Naive B cell (primary cell): ENCODE measurements at places on chromosomes 6 and 20.

DNA sequence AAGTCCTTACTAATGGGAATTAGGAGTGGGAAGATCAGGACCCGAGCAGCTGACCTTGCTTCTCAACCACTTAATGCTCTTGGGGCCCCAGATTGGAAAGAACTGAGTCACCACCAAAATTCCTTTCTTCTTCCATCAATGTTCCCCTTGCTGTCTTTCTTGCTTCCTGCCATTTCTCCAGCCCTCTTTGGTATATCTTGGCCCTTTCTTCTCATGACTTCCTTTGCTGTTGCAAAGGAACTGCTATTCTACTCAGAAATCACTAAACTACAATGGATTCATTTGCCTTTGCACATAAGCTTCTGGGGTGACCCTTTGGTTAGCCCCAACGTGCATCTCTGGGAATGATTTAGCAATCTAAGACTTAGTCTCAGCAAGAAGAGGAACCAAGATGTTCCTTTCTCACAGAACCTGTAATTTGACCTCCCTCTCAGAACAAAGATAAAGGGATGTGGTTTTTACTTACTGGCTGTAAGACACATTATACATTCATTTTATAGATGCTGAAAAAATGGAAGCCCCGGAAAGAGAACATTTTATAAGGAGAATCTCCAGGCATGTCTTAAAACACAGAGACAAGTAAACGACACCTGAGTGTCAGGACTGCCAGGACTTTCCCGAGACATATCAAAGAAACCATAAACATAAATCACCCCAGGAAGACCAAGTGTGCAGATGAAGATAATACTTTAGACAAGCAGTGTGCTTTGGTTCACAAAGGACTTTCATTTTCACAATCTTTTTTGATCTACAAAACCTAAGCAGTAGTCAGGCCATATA lies 99.0 kb upstream of the TNFAIP3 start:
- peak; percentile 17 for DNase-seq

- no peak for DNase-seq
Observed at GRCh38 chr6:85008296-85009009, 244.1 kb upstream of the TBX18 start.

- DNase-seq: no peak
Observed at GRCh38 chr6:159064477-159064876, 19.7 kb upstream of the TAGAP start.

GRCh38 chr20:32556312-32557184 lies 28.6 kb downstream of the NOL4L start:
- DNase-seq: no peak

- no peak for DNase-seq
Observed at GRCh38 chr20:62951896-62952372, 575 bp upstream of the SLC17A9 start.

DNA sequence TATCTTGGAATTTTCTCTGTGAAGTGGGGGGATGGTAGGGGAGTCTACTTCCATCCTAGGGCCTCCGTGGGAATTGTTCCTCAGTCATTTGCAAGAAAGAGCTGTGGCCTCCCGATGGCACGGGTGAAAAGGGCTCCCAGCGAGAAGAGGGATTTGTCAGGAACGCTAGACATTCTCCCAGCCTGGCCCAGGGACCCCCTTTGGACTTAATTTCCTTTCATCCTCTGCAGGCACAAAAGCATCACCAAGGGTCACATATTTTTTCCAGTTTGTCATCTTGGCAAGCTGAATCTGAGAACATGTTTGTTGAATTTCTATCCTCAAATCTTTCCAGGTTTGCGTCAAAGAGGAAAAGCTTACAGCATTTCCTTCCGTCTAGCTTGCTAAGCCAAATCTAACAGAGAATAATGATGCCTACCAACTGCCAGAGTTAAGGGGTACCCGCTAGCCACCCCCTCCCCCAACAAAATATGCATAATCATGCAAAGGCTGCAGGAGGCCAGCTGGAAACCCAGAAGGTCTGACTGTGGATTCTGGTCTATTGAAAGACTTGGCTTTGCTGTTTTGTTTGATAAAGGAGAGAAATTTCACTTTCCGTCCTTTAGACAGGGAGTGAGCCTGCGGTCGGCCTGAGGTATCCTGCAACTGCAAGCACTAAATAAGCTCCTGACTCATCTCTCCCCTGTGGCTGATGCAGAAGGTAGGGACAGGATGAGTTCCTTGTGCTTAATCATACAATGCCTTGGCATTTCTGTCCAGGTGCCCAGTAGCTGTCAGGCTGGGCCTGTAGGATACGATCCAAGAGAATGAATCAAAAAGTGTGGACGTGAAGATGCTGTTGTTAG lies 23.1 kb downstream of the PSMG4 start:
- DNase-seq: no peak

DNA sequence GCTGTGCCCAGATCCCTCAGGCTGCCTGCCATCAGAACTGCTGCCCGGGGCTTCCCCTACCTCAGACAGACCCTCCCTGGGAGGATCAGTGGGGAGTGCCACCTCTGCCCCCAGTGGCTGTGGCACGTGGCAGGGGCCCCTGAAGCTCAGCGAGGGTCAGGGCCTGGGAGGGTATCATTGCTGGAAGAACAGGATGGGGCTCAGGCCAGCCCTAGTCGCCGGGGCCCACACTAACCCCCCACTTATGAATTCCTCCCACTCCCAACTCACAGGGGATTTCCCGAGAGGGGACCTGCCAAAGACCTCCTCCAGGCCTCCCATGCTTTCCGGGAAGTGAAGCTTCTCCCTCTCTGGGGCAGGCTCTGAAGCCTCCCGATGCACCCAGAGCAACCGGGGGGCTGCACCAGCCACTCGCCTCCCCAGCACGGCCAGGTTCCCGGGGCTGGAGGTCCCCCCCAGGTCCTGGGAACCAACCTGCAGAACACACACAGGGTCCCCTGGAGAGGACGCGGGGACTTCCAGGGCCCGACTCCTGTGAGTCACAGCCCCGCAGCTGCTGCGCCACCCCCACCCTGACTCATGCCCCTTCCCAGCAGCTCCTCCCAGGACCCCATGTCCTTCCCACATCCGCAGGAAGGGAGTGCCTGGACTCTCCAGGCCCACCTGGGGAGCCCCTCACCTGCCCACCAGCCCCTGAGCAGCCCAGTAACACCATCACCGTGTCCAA lies 2.5 kb downstream of the TNFRSF6B start:
- DNase-seq: no peak

DNA sequence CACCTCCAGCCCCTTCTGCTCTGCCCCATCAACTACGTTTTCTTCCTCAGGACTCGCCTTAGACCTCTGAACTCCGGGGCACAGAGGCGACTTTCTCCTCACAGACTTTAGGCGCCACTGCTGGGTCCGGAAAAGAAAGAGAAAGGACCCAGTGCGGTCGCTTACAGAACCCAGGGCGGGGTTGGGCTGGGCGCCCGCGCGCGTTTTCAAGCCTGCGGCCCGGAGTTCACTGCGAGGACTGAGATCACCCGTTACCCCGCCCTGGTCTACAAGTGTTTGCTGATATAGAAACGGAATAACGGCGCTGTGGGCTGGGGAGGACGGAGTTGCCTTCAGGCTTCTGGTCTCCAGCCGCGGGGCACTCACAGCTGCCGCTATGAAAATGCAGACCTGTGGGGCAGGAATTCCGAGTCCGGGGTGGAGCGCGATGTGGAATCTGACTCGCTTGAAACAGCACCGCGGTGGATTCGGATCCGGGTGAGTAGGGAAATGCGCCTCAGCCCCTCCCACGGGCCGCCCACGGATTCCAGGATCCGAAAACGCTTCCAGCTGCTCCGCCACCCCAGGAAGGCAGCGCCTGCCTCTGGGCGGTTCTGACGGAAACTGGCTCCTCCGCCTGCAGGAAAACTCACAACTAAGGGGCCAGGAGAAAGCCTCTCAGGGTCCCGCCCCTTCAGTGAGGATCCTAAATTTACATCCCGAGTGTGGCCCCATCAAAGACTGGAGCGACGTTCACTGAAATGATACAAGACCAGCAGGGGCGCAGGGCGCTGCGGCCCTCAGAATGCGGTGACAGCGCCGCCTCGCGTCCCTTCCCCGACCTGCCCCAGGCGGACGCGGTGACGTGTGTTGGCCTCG lies 29.4 kb downstream of the HLA-F start:
- DNase-seq: peak; percentile 81

DNA sequence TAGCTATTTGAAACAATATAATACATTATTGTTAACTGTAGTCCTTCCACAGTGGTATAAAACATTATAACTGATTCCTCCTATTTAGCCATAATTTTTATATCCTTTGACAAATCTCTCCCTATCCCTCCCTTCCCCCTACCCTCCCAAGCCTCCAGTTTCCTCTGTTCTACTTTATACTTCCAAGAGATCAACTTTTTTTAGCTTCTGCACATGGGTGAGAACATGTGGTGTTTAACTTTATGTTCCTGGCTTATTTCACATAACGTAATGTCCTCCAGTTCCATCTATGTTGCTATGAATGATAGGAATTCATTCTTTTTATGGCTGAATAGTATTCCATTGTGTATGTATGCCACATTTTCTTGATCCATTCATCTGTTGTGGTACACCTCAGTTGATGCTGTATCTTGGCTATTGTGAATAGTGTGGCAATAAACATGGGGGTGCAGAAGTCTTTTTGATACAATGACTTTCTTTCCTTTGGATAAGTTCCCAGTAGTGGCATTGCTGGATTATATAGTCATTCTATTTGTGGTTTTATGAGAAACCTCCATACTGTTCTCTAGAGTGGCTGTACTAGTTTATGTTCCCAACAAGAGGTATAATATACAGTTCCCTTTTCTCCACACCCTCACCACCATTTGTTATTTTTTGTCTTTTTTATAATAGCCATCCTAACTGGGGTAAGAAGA lies 205.0 kb downstream of the KCNQ5 start:
- DNase-seq: no peak

- DNase-seq: no peak
Observed at GRCh38 chr6:71312089-71312488, 23.5 kb downstream of the OGFRL1 start.

- DNase-seq: no peak
Observed at GRCh38 chr20:11267131-11267761, 593.4 kb upstream of the JAG1 start.

GRCh38 chr6:28953039-28953584 lies 29.3 kb upstream of the TRIM27 start:
- DNase-seq: no peak

GRCh38 chr20:58577139-58577806 lies 62.1 kb upstream of the APCDD1L start:
- no peak for DNase-seq

GRCh38 chr20:37954626-37955025 lies 51.7 kb downstream of the VSTM2L start:
- DNase-seq: no peak

GRCh38 chr20:63701051-63701328 lies 4.5 kb downstream of the TNFRSF6B start:
- DNase-seq: no peak

DNA sequence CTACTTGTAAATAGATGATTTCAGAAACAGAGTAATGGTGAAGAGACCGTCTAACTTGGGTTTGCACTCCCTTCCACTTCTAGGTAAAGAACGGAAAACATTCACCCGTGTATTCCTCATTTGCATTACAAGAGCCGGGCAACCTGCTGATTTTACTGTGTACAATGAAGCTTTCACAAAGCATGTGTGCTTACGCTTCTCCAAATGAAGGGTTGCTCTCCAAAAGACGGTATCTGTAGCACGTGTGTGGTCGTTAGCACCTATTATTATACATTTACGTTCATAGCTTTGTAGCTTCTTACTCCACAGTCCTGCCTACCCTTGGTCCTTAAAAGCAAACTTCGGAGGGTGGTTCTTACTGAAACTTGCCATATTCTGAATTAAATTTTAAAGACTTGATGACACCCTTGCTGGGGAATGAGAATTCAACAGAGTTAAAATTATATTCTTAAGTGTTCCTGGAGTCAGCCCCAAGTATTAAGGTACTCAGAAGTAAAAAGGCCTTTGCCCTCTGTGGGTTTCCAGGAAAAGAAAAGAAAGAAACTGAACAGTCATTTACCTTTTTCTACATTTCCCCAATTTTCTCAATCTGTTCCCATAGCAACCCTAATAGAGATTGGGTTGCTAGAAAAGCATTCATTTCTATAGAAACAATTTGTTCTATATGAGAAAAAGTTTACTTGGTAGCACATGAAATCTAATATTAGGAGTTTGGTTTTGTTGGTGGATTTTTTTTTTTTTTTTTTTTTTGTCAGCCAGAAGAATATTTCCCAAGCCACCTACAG lies 61.9 kb upstream of the KCNG1 start:
- no peak for DNase-seq

DNA sequence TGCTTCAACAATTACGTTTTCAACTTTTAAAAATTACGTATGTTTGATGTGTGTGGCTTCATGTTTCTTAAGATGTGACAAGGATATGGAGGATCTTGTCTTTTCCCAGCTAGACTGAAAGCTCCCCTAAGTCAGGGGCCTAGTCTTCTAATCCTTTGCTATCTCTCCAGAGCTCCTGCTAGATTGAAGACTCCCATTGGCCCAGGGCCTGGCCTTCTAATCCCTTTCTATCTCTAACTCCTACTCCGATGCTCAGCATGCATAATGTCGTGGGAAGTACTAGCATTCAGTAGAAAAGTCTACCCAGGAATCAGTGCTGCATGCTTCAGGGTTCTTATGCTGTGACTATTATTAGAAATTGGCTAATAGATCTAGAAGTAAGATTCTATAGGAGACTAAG lies 144.8 kb upstream of the SUPT3H start:
- no peak for DNase-seq

- DNase-seq: no peak
Observed at GRCh38 chr6:118012944-118013343, 105.9 kb downstream of the SLC35F1 start.

DNA sequence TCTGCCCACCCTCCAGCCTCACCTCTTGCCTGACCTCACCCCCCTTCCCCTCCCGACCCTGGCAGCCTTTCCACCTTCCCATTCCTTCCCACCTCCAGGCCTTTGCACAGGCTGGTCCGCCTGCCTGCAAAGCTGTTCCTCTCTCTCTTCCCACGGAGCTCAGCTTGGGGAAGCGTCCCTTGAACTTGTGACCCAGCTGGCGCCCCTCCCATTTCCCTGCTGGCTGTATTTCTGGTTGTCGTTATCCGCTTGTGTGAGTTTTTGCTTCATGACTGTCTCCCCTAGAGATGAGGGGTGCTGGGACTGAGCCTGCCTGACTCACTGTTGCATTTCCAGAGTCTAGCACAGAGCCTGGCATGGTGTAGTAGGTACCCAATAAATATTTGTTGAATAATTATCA lies 32.5 kb downstream of the VSTM2L start:
- no peak for DNase-seq

- DNase-seq: no peak
Observed at GRCh38 chr6:56840467-56841380, 114.2 kb upstream of the BEND6 start.
